ENCODE measurements at places on chromosomes 4 and X.

DNA sequence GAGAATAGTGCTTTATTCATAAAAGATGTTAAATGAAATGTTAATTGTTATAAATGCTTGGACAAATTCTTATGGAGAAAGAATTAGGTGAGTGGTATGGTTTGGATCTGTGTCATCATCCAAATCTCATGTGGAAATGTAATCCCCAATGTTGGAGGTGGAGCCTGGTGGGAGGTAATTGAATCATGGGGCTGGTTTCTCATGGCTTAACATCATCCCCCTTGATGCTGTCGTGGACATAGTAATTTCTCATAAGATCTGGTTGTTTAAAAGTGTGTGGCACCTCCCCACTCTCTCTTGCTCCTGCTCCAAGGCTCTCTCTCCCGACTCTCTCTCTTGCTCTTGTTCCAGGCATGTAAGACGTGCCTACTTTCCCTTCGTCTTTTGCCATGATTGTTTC, 22.5 kb downstream of the GYPE start:
- no peak for DNase-seq

- no peak for DNase-seq
These were observed 9.7 kb downstream of the AMMECR1 start for GRCh38 chrX:110308220-110308619.

- peak; percentile 33 for DNase-seq
These were observed 9.6 kb upstream of the MRPL1 start for GRCh38 chr4:77852892-77853495.

GRCh38 chrX:30533266-30533665, 44.3 kb downstream of the TASL start:
- no peak for DNase-seq

DNA sequence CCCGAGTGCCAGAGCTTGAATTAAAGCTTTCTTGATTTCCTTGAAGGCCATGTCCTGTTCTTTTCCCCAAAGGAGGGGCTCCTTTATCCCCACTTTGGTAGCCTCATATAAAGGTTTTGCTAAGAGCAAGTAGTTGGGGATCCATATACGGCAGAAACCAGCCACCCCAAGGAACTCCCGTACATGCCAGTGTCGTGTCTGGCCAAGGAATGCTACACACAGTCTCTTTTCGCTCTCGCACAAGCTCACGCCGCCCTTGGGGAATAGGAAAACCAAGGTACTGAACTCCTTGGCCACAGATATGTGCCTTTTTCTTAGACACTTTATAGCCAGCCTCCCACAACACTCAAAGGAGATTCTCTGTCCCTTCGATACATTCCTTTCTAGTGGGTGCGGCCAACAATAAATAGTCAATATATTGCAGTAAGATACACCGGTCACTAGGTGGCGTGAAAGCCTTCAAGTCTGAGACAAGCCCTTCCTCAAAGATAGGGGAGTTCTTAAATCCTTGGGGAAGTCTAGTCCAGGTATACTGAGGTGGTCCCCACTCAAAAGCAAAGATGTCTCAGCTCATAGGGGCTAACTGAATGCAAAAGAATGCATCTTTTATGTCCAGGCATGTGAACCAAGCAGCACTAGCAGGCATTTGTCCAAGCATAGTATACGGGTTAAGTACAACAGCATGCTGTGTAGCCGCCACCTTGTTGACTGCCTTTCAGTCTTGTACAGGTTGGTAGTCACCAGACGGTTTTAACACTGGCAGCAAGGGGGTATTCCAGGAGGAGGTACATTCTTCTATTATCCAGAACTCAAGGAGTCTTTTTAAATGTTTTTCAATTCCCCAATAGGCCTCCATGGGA, 57.8 kb upstream of the XAGE1B start:
- no peak for DNase-seq

GRCh38 chr4:186593587-186593973, 38.2 kb upstream of the MTNR1A start:
- no peak for DNase-seq

DNA sequence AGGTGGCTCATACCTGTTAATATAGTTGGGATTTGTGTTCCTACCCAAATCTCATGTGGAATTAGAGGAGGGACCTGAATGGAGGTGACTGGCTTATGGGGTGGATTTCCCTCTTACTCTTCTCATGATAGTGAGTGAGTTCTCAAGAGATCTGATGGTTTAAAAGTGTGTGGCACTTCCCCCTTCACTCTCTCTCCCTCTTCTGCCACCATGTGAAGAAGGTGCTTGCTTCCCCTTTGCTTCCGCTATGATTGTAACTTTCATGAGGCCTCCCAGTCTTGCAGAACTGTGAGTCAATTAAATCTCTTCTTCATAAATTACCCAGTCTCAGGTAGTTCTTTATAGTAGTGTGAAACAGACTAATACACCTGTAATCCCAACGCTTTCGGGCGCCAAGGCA, 28.3 kb upstream of the WDR19 start:
- DNase-seq = no peak

GRCh38 chr4:25807102-25807728, 55.6 kb downstream of the SEL1L3 start:
- no peak for DNase-seq

DNA sequence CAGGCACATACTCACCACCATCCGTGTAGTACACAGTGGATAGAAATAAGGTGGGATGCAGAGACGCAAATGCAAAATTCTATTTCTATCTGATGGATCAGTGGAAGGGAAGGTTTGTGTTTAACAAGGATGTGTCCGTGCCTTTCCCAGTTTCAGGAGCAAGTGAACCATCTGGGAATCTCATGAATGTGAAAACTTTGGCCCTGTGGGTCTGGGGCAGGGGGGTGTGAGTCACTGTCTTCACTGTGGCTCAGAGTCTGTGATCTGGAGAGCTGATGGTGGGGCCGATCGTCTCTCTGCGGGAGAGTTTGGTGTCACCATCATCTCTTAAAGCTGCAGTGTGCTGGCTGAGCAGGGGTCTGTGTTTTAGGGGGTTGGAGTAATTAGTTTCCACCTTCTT, 179.3 kb upstream of the STS start:
- no peak for DNase-seq

- DNase-seq = no peak
These were observed 39.4 kb downstream of the WFS1 start for GRCh38 chr4:6308899-6309643.

DNA sequence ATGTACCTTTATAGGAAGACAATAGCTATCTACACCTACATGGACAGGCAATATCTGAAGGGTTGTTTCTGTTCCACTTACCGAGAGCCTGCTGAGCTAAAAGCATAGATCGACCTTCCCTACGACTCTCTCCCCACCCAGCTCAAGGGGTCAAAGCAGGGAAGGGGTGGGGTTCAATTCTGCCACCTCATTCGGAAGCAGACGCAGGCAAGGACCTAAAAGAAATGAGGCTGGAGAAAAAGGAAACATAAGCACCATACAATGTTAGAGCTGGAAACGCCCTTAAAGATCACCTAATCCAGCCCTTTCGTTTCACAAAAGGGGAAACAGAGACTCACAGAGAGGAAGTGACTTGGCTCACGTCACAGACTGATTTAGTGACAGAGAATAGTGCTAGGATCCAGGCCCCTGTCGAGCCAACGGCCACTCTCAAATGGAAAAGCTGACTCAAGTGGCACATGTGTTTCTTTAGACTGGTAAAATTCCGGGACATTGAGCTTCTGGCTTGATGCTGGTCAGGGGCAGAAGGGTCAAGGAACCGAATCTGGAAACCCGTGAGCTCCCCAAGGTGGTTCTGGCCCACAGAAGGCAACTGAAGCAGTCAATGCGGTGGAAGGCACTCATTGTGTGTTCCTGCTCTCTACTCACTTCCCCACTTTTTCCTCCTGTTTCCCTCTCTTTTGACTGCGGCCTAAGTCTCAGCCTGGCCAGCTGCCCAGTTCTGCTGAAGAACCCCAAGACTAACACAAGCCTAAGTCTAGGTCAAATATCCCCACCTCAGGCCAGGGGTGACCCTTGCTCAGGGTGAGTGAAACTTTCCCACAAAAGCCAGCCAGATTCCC, 7.5 kb downstream of the SEPTIN6 start:
- peak; percentile 41 for DNase-seq

- no peak for DNase-seq
These were observed 89.9 kb downstream of the FTHL17 start for GRCh38 chrX:30981968-30982367.

DNA sequence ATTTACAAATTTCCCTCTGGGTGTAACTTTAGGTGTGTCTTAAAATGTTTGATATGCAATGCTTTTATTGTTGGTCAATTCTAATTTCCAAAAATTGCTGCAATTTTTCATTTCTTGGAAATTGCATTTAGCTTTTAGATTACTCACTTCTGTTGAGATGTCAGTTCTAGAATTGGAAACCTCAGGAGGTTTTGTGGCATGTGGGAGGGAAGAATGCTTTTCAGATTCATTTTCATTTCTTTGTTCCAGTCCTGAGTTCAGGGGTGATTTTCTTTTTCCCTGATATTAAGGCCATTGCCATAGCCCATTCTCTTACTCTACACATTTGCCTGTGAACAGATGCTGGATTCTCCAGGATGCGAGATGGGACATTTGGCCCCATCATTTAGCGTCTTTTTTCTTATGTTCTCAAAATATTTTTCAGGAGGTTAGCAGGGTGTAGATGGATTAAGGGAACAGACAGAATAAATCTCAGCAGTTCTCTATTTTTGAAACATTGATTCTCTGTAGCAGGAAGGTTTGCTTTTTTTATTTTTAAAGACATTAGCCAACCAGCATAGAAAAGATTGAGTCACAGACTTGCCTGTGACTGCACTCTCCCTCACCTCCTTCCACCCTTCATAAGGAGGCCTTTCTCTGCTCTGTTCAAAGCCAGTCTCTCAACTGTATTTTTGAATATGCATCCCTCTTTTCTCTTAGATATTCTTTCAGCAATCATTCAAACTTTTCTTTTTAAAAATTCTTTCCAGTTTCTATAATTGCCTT, 238.4 kb upstream of the ANXA3 start:
- DNase-seq = no peak

- DNase-seq = peak; percentile 60
These were observed 21.7 kb upstream of the CD38 start for GRCh38 chr4:15756361-15756861.

DNA sequence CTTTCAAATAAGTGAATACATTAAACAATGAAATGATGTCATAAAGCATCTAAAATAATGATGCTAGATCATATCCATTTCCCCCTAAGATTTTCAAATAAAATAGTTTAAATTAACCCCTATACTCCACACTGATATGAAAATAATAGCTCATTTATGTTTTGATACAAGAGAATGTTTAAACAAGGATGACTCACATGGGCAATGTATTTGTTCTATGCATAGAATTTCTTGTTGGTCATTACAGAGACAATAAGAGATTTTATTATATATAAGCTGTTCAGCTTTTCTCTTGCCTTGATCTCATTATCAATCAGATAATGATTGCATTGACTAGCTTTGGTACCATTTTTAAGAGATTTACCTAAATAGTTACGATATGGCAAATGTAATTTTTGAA, 411.7 kb downstream of the ARHGAP24 start:
- DNase-seq = no peak

GRCh38 chrX:133215747-133216146, 2.4 kb downstream of the TFDP3 start:
- no peak for DNase-seq

- no peak for DNase-seq
These were observed 58.4 kb upstream of the TET2 start for GRCh38 chr4:105088110-105088879.

DNA sequence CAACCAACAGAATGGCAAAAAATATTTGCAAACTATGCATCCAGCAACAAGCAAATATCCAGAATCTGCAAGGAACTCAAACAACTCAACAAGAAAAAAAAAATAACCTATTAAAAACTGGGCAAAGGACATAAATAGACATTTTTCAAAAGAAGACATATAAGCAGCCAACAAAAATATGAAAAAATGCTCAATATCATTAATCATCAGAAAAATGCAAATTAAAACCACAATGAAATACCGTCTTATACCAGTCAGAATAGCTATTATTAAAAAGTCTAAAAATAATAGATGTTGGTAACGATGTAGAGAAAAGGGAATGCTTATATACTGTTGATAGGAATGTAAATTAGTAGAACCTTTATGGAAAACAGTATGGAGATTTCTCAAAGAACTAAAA, 53.4 kb downstream of the WDR19 start:
- DNase-seq = no peak

DNA sequence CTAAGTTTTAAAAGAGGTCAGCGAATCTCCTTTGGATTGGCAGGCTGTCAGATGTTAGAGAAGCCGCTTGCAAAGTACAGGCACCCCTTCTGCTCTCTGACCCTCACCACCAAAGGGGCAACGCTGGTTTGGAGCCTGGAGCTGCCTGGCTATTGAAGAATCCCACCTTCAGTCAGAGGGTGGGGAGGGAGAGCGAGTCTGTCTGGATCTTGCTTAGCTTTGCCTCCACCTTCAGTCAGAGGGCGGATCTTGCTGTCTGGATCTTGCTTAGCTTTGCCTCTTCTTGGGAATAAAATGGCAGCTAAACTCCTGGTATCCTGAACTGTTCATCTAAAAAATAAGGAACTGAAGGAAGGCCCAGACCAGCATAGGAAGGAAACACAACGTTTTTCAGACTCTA, 7.3 kb downstream of the CCDC110 start:
- no peak for DNase-seq

DNA sequence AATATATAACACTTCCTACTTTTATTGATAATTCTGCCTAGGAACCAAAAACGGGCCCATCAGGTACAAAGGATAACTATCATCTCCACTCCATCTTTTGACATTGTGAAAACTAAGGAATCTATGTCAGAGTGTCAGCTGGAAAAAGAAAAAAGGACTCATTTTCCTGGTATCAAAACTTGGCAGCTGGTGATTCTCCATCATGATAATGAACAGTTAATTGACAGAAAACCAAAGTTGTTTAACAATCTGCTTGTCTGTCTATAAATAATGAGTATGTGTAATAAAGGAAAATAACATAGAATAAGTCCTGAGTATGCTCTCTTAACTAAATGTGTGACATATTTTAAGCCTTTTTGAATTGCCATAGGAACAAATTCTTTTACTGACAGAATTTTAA, 31.4 kb downstream of the CXorf58 start:
- DNase-seq = no peak

GRCh38 chr4:136573460-136573859, 958.8 kb downstream of the PCDH18 start:
- no peak for DNase-seq

DNA sequence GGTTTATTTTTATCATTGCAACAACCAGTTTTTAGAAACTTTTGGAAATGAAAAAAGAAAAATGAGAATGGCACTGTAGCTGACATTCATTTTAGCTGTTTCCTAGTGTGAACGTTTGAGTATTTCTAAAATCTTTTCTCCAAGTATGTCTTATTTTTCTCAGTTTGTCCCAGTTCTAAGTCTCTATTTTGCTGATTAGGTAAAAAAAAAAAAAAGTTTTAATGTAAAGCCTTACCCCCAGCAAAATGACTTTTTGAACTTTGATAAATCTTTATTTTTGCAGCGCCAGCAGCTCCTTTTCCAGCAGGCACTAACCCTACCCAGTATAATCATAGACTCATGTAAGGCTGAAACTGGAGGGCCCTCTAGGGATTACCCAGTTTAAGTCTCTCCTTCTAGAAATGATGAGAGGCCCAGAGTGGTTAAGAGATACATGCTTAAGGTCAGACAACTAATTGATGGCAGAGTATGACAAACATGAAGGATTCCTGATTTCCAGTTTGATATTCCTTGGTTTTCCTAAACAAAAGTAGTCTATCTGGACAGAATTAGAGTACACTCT, 84.3 kb upstream of the SLC4A4 start:
- DNase-seq = no peak
